KBM-7 (cell line): ENCODE measurements at places on chromosomes 7 and 10.

- no peak for DNase-seq
Measured at GRCh38 chr10:122220736-122221135, 50.4 kb upstream of the BTBD16 start.

DNA sequence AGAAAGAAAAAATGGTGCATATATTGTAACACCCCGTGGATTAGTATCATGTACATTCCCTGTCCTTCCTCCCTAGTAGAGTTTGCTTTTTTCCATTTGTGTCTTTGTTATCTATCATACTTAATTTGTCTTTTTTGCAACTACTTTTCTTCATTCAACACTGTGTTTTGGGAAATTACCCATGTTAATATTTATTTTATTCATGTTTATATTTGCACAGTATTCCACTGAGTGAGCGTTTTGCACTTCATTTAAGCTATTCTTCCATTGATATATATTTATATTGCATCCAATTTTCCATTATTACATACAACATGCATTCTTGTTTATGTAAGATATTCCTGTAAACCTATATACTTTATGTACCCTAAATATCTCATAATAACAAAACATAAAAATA, 57.6 kb upstream of the FAM171A1 start:
- DNase-seq = no peak

- DNase-seq = no peak
Measured at GRCh38 chr7:134704827-134705226, 58.2 kb downstream of the BPGM start.

GRCh38 chr7:127390186-127390816, 2.2 kb downstream of the ZNF800 start:
- DNase-seq = no peak

DNA sequence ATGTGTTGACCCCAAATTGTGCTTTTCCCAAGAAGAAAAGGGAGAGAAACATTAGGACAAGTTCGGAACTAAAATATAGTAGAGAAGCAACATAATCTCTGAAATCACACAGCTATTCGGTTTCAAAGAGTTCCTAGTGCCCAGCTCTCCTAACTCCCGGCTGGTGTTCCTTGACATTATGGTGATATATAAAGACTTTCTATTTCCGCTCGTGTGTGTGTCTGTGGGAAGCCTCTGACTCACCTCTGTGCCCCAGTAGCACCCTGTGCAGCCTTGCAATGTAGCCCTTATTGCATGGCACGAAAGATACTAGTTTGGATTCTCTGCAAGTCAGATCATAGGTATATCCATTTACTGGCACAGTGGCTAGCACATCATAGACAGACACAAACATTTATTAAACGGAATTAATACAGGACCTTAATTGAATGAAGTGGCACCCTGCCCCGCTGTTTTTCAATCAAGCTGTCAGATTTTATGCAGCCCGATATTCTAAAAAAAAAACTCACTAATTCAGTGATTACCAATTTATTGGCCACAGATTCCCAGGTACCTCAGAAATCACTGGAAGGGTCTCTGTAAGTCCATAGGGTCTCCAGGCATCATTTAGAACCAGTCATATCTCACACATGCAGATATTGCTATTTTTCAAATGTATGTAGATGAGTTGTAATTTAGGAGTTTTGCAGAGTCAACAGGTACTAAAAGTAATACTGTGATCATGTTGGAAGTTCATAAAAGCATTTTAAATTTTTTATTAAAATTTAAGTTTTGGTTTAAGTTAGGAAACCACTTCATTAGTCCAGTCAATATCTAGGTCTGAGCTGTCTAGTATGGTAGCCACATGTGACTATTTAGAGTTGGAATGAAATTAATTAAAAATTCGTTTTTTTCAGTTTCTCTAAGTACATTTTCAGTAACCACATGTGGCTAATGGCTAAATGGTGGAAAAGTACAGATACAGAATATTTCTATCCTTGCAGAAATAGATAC, 43.3 kb downstream of the SFTPD start:
- DNase-seq = peak; percentile 35

DNA sequence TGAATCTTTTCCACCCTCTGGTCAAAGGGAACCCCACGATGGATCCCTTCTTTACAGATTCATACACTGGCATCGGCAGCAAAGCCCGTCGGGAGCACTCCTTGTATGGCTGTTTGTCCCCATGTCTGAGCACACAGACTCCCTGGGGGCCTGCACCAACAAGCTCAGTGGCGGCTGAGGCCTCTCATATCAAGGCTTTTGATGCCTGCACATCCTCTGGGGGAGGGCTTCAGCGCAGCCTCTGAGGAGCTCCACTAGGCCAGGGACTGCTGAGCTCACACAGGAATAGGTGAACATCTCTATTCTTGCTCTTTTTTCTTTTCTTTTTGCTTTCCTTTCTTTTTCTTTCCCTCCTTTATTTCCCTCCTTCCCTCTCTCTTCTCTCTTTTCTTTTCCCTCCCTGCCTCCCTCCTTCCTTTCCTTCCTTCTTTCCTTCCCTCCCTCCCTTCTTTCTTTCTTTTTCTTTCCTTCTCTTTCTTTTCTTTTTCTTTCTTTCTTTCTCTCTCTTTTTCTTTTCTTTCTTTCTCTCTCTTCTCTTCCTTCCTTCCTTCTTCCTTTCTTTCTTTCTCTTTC, 174.6 kb downstream of the CCDC3 start:
- DNase-seq = no peak

- DNase-seq = no peak
Measured at GRCh38 chr10:76548716-76549115, 1088.9 kb downstream of the KCNMA1 start.

- DNase-seq = no peak
Measured at GRCh38 chr10:119653209-119653608, 2.0 kb downstream of the BAG3 start.

GRCh38 chr10:123011987-123012386, 3.2 kb downstream of the ACADSB start:
- DNase-seq = no peak

- DNase-seq = no peak
Measured at GRCh38 chr10:76357726-76358415, 926.4 kb downstream of the LRMDA start.

DNA sequence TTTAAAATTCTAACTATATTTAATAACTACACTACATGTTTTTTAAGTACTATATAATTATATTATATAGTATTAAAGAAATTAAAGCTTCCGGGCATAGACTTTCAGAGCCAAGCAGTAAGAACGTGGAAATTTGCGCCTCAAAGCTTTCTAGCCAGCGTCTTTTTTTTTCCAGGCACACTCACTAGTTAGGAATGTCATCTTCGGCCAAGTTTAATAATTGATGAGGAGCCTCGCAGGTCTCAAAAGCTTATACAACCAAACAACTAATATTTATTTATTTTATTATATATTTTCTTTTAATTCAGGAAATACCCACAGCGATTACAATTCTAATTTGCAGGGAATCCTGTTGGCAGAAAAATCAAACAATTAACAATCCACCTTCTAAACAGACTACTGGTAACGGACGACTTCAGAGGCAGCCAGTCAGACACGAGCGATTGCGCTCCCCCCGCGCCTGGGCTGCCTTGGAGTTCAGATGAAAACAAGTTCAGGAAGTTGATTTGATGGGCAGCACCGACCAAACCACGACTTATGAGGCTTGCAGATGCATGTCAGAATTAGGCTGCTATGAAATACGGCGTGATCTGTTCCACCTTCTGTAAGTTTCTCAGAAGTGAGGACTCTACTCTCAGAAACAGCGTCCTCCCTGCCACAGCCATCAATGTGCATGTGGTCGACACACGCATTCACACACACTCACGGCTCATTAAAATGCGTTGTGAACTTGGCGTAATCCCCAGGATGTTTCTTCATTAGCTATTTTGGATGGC, 431.8 kb upstream of the MGMT start:
- peak; percentile 86 for DNase-seq

GRCh38 chr7:87530126-87530525, 54.6 kb upstream of the ABCB4 start:
- DNase-seq = no peak

GRCh38 chr7:24169077-24169624, 114.8 kb upstream of the NPY start:
- DNase-seq = peak; percentile 12

DNA sequence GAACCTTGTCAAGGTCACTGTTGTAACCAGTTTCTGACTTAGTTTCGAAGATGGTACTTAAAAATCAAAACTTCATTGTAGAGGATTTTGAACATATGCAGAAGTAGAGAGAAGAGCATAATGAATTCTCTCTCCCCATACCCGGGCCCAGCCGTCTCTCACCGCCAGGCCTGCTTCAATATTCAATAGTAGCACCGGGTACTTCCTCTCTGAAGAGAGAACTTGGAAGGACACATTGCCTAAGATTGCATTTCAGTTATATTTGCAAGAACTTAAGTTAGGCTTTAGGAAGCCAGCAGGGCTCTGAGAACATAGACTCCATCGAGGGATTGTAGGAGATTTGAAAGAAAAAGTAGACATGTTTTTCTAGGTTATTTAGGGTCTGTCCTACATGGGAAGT, 19.1 kb downstream of the LMTK2 start:
- no peak for DNase-seq

DNA sequence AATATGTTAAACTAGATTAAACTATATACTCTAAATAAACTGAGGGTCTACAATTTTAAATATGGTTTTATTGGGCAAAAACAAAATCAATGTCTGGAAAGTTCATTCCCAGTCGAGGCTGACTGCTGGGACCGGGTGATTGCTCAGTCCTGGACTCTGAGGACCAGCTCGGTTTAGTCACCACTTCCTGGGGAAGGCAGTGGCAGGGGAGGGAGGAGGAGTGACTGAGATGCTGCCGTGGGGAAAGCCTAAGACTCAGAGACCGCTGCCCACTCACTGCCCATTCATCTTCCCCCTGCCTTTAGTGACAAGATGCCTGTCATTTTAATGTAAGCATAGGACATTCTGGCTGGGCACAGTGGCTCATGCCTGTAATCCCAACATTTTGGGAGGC, 29.0 kb downstream of the ATOH7 start:
- DNase-seq = no peak

GRCh38 chr10:29105516-29106215, 183.2 kb upstream of the LYZL1 start:
- no peak for DNase-seq

DNA sequence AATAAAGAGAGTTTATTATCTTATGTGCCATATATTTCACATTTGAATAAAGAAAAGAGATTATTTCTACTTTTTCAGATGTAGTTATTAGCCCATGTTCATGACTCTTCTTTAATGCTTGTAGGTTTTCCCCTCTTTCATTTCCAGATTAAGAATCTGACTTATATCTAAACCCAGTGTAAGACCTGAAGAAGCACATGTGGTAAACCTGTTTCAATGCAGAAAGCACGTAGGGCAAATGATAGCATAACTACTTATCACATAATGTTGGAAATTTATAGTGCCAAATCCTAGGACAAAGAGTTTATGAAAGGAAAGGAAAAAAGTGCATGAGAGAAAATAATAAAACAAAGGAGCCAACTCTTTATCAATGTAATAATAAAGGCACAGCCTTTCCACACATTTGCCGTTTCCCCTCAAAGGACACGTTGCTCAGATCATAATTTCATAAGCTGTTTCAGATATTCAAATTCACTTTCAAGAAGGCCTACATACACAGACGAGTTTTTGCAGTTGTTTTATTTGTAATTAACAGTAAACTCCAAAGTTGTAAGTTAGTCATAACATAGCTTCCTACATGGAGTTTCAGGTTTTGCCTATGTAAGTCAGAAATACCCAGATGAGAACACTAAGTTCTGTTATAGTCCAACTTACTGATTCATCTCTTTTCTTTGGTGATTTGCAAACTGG, 88.8 kb upstream of the MDFIC start:
- DNase-seq = no peak

- no peak for DNase-seq
Measured at GRCh38 chr10:7444551-7445121, 33.8 kb upstream of the SFMBT2 start.

GRCh38 chr7:133003052-133003910, 78.6 kb downstream of the CHCHD3 start:
- no peak for DNase-seq

- no peak for DNase-seq
Measured at GRCh38 chr10:128642023-128642422, 515.8 kb upstream of the MKI67 start.

DNA sequence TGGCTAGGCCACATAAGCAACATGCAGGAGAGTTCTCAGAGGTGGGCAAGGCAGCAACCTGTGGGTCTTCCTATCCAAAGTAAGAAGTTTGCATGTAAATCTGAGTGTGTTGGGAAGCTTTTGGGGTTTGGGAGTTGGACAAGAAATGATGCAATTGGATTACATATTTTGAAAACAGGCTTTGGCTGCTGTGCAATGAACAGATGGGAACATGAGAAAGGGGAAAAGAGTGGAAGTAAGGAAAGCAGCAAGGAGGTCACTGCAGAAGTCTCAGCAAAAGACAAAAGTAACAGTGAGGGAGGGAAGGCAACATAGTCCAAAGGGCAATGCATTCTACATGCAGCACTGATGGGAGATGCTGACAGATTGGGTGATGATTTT, 61.1 kb upstream of the C10orf90 start:
- DNase-seq = no peak

- DNase-seq = no peak
Measured at GRCh38 chr7:124489082-124489819, 276.3 kb downstream of the GPR37 start.

DNA sequence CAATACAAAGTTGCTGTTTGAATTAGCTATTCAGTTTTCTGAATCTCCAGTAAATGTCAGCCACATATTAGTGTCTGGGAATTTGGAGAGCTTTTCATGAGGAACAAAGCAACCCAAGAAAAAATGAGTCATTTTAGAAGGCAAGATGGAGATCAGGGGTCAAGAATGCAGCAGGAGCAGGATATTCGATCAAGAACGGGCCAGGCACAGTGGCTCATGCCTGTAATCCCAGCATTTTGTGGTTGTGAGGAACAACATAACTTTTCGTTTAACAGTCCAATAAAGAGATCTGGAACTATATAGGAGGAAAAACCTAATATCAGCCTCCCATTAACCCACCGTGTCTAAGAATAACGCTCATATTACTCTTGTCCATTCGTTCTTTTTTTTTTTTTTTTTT, 600.5 kb downstream of the MAGI2 start:
- DNase-seq = no peak

DNA sequence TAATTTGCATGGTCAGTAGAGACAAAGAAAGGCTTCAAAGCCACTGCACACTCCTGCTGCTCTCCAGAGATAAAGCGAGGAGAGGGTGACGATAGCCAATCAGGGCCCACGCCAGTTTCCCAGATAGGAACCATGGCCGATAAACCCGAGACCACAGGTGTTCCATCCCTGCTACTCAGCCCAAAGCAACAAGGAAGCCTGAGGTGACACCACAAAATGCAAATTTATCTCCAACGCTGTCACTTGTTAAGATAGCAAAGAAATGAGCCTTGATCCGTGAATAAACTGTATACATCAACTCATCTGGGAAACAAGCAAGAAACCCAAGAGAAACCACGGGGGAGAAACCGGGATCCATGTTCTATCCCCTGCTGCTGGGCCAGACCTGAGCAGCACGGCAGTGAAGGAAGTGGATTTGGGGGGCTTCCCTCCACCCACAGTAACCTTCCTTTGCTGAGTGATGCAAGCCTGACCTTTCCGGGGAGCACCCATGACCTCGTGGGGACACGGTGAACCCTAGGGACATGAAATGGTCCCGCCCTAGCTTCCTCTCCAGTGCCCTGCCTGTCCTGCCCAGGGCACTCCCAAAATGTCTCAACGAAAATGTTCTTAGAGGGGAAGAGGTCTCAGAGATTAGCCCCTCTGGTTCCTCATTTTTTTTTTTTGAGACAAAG, 164.6 kb downstream of the PTPRN2 start:
- DNase-seq = no peak
